ENCODE measurements at places on chromosomes 5 and 9.
A peak's percentile ranks its signal among the peaks of the same experiment; 100 is the strongest.

DNA sequence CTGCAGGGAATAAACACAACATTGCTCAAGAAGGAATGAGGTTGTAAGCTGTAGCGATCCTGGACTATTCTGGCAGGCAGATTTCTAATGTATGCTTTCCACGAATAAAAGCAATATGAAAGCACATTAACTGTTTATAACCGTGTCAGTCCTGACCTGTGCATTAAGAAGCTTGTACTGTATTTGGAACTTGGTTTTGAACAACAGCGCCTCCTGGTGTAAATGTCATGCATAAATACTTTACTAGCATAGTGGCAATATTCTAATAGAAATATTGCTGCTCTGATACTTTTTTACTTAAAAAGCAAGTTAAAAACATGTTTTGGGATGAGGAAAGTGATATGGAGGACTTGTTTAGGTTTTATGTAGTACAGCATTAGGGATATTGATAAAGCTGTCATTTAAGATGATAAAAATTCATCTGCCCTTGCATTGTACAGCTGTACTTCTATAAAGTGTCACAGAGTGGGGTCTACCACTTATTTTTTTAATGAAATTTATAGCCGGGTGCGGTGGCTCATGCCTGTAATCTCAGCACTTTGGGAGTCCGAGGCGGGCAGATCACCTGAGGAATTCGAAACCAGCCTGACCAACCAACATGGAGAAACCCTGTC lies 70.7 kb upstream of the GNE start:
- peak; percentile 29 for DNase-seq

GRCh38 chr5:2906302-2907090 lies 155.0 kb upstream of the IRX2 start:
- DNase-seq = no peak

GRCh38 chr5:135441350-135441831 lies 5.8 kb downstream of the DCANP1 start:
- no peak for DNase-seq

- DNase-seq = no peak
Observed at GRCh38 chr9:98740226-98740881, 31.6 kb upstream of the GABBR2 start.

DNA sequence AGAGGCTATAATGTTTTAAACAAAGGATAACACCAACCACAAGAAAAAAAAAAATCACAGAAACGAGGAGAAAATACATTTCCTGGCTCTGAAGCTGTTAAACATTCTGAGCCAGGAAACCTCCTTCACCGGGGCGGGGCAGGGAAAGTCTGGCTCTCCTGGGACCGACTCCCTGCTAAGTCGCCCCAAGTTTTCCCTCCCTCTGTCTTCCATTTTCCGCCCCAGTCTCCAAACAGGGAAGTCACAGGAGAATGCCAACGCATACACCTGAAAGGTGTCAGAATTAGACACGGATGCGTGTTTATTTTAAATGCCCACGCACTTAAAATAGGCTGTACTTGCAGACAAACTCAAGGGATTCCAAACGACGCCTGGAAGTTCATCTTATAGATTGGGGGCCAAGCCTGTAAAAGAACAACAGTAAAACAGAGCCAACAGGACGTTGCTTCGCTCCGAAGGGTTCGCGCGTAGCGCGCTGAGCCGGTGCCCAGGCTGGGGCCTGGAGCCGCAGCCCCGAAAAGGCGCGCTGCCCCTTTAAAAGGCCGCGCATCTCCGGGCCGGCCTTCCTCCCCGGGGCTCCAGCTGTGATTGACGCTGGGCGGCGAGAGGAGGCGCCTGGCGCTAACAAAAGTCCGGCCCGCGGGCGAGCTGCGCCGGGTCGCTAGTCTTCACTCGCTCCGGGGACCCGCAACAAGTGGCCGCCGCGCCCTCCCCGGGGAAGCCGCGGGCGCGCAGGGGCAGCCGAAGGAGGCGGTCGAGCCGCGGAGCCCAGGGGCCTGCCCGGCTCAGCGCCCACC lies at the start of gene FBXL7:
FBXL7 (plus strand) TSS at position 653 of the 797 bp plus-strand sequence.
- no peak for DNase-seq

Measured in brain pericyte (primary cell).